ENCODE measurements at places on chromosomes 2 and 18.
A peak's percentile ranks its signal among the peaks of the same experiment; 100 is the strongest.

GRCh38 chr2:140288726-140289125, 1508.5 kb upstream of the NXPH2 start:
- DNase-seq = no peak

- no peak for DNase-seq
These were observed 134.9 kb upstream of the ZNF236 start for GRCh38 chr18:76687304-76687962.

DNA sequence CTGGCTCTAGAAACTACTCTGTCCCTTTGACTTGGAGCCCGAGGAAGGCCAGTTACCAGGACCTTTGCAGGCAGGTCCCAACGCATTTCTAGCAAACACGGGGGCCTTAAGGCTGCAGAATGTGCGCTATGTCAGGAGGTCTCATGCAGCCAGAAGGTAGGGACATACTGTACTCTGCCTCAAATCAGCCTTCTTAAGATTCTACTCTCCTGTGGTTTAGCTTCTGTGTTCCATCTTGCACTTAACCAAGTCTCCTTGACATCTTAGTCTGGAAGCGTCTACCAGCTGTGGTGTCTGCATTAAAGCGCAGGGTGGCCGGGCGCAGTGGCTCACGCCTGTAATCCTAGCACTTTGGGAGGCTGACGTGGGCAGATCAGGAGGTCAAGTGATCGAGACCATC, 65.5 kb downstream of the STEAP3 start:
- peak; percentile 63 for DNase-seq

GRCh38 chr18:79790996-79791972, 6.5 kb upstream of the KCNG2 start:
- DNase-seq = no peak

GRCh38 chr2:112310906-112311305, 35.5 kb downstream of the ZC3H6 start:
- no peak for DNase-seq

DNA sequence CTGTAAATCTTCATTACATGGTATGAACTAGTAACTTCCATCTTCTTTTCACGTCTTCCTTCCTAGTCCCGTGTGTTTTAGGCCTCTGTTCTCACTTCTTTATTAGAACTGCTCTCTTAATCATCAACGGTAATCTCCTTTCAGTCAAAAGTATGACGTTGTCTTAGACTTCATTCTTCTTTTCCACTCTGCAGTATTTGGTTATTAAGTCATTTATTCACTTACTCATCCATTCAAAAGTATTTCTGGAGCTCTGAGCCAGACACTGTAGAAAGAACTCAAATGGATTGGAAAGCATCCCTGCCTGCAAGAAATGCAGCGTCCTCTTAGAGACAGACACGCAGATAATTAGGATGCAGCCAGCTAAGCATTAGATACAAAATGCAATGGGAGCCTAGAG, 494.6 kb upstream of the NRP2 start:
- no peak for DNase-seq

DNA sequence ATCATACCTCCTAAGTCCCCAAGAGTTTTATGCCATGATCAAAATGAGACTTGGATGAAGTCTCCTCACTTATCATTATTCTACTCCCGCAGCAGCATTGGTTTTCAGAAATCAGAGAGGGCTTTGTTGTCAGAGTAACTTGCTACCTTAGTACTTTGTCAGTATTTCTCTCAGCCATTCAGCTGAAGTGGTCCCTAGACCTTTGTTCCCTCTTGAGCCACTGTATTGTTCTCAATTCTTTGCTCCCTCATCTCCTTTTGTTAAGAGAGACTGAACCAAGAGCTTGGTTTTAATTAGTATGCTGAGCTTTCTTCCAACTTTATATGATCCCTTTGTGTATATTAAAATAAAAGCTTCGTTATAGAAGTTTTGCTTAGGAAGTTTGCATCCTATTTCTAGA, 133.4 kb downstream of the DOCK10 start:
- DNase-seq = no peak

- DNase-seq = no peak
These were observed 148.0 kb downstream of the TTC32 start for GRCh38 chr2:19753818-19754217.
